Fibroblast of villous mesenchyme (primary cell): ENCODE measurements at places on chromosomes 7 and 10. TPM values are rescaled to one million over a fixed set of nuclear protein-coding genes. Genes with fewer than 3 reads are reported as not detected.

CACNA2D1 gene
- 63.5 and 63.8 TPM in 2 replicates for total RNA-seq

FGL2 gene
- 0.86 and 0.97 TPM in 2 replicates for total RNA-seq

SPDYE9 gene
- total RNA-seq, result not detected in 2 replicates

C10orf67 gene
- under 0.01 TPM in 2 replicates for total RNA-seq

RAPGEF5 gene
- total RNA-seq, result 0.64 and 0.86 TPM in 2 replicates

SPACDR gene
- not detected in 2 replicates for total RNA-seq

STK31 gene
- not detected in 2 replicates for total RNA-seq

DNA sequence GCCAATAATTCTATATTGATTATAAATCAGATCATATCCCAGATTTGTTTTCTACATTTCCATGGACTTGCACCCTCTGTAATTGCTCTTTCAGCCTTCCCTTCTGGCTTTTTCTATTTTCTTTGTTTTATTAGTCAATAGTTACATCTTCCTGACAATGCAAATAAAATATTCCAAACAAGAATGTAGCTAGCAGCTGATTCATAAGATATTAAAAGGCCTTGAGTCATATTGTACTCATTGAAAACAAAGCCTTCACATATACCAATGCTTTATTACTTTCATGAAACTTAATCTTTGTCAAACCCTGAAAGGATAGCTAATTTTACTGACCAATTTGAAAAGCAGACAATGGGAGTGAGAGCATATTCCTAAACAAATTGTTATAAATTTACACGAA, 10.7 kb upstream of the SFMBT2 start:
- no peak for DNase-seq

GRCh38 chr7:1742555-1743303, 72.7 kb downstream of the ELFN1 start:
- DNase-seq, result peak; percentile 22

- peak; percentile 88 for DNase-seq
Measured at GRCh38 chr10:30967650-30968410, 63.8 kb downstream of the ZNF438 start.

DNA sequence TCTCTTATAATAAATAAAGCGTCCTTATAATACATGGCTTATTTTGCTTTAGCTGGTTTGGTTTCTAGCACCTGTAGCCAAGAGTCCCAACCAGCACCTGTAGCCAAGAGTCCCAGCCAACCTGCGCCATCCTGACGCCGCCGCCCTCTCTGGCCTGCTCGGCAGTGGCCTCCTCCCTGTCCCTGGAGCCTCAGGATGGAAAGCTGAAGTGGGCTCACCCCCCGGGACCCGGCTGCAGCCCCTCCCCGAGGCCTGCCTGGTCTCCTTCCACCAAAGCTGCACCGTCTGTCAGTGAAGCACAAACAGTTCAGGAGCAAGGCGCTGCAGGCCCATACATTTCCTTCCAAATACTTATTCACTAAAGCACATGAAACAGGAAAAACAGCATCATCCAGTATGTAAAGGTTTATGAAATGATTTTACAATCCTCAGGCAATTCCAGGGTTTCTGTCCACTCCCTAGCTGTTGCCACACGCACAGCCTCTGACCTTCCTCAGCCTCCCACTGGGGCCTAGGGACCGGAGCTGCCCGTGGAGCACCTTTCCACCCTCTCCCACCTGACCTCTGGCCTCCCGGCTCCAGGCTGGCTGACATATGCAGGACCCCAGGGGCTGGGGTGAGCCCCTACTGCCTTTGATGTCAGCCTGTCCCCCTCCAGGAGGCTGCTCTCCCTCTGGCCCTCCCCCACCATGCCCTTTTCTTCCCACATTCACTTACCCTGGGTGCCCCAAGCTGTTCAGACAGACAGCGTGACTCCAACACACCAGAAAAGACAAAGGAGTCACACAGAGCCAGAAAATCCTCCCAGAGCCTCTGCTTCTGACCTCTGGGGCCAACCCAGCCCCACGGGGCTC, 149.6 kb upstream of the PPP2R2D start:
- no peak for DNase-seq

- DNase-seq, result no peak
Measured at GRCh38 chr7:2012044-2012900, 220.5 kb downstream of the MAD1L1 start.

- DNase-seq, result peak; percentile 48
Measured at GRCh38 chr7:92793656-92794205, 42.6 kb downstream of the CDK6 start.

DNA sequence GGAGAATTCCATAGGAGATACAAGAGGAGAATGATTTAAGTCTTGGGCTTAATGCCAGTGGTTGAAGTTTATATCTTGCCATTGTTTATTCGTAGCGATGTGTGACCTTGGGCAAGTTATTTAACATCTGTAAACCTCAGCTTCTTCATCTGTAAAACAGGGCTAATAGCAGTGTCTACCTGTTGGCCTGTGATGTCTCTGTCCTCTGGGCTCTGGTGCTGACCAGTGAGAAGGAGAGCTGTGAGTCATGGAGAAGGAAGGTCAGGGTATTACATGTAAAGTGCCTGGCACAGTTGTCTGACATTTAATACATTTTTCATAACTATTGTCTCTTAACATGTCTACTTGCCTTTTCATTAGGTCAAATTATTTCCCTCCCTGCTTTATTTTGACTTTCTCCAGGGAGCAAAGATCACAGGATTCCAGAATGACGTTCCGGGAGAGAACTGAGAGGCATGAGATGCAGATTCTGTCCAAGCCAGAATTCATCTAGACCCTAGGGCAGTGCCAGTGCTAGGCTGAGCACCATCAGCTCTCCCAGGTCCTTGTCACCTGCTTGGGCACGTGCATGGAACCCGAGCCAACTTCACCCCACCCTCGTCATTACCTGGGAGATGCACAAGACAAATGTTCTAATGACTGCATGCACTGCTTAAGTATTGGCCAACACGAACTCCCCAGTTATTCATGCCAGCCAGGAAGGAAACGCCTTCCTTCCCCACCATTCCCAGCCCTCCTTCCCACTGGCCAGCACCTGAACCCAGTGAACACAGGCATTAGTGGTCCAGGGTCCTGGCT, 187.9 kb downstream of the DPY19L1 start:
- DNase-seq, result no peak

GRCh38 chr10:110504111-110504735, 6.5 kb downstream of the DUSP5 start:
- DNase-seq, result peak; percentile 93

DNA sequence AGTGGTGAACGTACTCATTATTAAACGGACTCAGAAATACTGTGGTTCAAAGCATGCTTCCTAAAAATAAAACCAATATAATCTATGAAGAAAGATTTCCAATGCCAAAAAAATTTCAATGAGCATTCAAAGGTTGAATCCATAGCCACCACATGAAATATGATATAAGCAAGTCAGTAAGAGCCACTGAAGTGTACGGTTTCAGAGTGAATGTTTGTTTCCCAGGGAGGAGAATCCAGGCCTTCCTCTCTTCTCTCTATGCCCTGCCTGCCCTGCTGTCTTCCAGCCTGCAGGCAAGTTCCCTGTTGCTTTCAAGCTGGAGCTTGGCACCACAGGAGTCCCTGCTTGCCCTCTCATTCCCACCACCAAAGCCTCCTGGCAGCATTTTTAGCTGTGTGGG, 1171.6 kb upstream of the C7orf33 start:
- DNase-seq, result no peak

GRCh38 chr10:76839276-76839675, 798.3 kb downstream of the KCNMA1 start:
- DNase-seq, result no peak

DNA sequence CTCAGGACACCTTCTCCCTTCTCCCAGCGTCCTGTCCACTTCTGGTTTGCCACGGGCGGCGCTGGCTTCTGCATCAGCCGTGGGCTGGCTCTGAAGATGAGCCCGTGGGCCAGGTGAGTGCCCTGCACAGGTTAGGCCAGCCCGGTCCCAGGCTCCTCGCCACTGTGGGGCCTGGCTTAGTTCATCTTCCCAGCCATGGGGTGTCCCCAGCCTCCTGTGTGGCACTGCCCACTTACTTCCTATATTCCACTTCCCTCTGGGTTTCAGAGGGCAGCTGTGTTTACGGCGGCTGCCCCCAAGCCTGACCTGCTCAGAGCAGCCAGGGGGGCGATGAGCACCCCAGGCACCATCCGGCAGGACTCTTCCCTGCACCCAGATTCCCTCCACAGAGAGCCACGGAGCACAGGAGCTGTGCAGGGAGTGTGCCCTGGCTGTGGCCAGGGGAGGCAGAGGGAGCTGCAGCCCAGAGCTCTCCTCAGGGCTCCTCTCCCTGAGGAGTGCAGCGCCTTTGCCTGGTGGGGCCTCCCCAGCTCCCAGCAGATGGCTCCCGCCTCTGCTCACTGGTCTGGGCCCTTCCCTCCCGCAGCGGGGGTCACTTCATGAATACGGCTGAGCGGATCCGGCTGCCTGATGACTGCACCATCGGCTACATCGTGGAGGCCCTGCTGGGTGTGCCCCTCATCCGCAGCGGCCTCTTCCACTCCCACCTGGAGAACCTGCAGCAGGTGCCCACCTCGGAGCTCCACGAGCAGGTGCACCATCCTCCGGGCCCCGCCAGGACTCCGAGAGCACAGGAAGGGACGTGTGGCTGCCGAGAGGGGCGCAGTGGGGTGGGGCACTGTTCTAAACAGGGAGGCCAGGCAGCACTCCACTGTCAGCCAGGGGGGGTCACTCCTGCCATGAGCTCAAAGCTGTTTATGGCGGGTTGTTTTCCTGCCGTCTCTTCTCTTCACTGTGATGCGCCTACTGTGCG, 6.4 kb downstream of the LFNG start:
- no peak for DNase-seq

DNA sequence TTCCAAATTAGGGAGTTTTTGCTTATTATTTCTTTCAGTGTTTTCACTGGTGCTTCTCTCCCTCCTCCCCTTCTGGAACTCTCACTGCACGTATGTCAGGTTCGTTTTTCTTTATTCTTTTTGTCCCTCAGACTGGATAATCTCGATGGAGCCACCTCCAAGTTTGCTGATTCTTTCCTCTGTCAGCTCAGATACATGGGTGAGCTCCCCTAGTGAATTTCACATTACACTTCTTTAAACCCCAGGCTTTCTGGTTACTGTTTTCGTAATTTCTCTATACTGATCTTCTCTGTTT, 20.8 kb upstream of the NCAPG2 start:
- no peak for DNase-seq

DNA sequence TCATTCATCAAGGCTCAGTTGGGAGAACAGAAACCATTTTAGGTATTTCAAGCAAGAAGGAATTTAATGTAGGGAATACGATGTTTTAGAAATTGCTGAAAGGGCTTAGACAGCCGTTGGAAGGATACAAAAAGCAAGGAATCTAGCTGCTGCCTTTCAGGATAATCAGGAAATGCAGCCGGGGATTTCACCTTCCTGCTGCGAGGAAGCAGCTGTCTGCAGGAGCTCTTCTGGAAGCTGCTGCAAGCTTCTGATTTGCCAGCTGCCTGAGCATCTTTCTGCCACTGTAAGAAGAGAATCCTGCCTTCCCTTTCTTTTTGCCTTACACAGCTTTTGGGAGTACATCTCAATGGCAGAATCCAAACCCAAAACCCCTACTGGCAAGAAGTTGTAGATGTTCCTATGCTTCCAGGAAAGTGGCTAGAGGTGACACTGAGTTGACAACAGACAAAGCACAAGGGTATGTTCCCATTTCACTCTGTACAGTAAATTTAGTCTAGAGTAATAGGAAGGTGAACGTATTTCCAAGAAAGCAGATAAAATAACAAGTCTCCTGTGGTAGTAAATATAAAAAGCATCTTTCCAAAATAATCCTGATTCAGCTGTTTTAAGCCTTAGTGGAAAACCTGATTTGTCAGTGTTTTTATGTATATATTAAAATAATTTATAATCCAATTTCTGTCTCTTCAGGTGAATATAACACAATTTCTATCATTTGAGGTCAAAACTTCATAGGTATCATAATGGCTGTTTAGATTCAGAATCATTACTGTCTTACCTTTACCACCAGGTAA, 148.4 kb upstream of the LRGUK start:
- no peak for DNase-seq

DNA sequence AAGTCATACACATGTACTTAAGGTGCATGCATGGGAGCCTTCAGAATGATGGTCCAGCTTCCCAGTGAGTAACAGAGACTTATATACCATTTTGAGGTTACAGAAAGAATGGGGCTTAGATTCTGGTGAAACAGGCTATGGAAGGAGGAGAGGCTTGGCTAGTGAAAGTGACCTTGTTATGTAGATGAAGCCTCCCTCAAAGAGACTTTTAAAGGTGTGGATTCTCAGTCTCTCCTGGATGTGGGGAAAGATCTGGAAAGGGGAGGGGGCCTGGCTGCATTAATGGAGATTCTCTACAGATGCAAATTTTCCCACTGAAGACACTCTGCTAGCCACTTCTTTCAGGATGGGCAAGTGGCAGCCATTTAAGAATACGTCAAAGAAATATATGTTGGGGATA, 5.5 kb downstream of the RASSF4 start:
- no peak for DNase-seq
